Left forelimb (tissue), 1 donor: ENCODE measurements at places on chromosomes 7 and 10.
A peak's percentile ranks its signal among the peaks of the same experiment; 100 is the strongest.

GRCh38 chr10:72029414-72029813 lies 58.9 kb downstream of the SPOCK2 start:
- DNase-seq, result no peak

GRCh38 chr10:44966129-44966815 lies 6.7 kb downstream of the RASSF4 start:
- peak; percentile 49 for DNase-seq

DNA sequence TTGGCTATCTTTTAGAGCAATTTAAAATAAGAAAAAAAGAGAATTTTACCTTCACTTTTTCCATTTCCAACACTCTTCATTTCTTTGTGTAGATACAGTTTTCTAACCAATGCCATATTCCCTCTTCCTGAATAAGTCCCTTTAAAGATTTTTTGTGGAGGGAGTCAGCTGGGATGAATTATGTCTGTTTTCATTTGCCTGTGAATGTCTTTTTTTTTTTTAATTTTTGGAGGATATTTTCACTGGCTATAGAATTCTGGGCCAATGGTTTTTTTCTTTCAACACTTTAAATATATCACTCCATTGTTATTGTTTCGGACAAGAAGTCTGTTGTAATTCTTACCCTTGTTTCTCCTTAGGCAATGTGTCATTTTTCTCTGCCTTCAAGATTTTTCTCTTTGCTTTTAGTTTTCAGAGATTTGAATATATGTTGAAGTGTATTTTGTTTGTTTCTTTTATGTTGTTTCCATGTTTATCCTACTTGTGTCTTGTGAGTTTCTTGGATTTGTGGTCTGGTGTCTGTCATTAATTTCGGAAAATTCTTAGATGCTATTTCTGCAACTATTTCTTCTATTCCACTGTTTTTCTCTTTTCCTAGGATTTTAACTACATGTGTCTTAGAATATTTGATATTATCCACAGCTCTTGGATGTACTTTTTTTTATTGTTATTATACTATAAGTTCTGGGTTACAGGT lies 20.0 kb upstream of the CXCL12 start:
- DNase-seq, result no peak

DNA sequence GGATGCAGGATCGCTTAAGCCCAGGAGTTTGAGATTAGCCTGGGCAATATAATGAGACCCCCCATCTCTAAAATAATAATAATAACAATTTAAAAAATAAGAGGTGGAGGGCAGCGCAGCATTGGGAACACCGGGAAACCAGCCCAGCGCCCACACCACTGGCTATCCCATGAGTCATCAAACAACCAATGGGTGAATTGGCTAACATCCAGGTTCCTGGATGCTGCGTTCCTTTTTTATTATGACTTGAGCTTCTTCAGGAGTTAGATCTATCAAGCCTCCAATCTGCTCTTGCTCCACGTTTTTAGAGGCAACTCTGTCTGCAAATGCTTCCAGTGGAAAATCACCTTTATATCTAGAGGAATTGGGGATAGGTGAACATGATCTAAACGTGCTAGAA lies 10.0 kb upstream of the LRRC4 start:
- no peak for DNase-seq

DNA sequence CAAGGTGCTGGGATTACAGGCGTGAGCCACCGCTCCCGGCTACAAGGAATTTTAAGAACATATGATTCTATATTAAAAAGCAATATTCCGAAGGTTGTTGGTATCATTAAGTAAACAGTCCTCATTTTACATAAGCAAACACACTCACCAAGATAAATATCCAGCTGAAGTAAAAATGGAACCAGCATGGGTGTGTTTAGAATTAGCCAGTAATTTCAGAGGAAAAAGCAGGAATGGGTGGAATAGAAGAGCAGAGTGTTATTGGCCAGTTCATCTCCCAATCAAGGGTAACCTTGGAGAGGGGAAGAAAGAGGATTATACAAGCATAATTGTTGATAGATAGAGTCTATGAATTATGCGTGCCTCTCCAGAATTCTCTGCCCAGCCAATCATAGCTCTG lies 31.7 kb upstream of the MAT1A start:
- no peak for DNase-seq

DNA sequence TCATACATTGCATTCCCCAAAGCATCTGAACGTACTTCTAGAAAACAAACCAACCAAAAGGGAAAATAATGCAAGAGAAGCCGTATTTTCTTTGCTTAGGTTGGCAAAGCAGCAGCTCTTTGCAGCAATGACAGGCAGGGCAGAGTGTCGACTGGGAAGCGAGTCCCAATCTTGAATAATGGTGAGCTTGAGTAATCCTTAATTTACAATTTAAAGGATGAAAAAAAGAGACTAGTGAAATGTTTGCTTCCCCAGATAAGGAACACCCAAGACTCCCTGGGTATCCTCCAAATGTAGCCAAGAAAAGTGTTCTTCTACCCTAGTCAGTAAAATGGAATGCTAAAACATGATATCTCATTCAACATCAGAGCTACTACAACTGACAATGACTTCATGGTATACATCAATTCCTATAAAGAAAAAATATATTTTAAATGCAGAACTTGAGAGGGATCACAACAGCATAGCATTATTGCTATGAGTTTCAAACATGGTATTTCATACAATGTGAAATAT lies 32.0 kb downstream of the GPAM start:
- DNase-seq, result no peak

- peak; percentile 67 for DNase-seq
These were observed 5.1 kb upstream of the CYP26A1 start for GRCh38 chr10:93068411-93069244.

GRCh38 chr7:157650131-157650631 lies 313.4 kb downstream of the DNAJB6 start:
- no peak for DNase-seq

DNA sequence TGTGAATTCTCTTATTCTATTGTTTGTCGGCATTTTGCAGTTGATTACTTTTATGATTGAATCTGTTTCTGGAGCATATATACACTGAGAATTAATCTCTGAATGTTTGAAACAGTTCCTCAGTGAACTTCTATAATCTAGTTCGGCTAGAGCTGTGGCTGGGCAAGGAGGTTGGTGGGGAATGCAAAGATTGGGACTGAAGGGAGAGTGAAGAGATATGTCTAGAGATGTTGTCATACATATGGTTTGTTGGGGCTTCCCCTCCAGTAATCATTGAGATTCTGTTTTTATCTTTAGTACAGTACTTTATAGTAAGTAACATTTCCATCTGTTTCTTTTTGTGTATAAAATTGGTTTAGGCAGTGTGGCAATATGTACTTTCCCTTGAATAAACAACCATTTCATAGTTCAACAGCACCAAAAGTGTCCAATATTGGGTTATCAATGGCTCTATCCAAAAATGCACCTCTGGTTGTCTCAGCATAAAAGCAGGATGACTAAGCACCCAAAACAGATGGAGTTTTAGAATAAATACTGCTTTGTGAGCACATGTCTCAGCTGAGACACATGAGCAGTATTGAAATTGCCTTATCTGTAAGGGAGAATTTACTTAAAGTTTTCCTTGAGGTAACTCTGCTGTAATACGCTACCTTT lies 36.7 kb downstream of the WAC start:
- DNase-seq, result no peak

- no peak for DNase-seq
These were observed 86.3 kb downstream of the PLPP4 start for GRCh38 chr10:120543291-120543690.

DNA sequence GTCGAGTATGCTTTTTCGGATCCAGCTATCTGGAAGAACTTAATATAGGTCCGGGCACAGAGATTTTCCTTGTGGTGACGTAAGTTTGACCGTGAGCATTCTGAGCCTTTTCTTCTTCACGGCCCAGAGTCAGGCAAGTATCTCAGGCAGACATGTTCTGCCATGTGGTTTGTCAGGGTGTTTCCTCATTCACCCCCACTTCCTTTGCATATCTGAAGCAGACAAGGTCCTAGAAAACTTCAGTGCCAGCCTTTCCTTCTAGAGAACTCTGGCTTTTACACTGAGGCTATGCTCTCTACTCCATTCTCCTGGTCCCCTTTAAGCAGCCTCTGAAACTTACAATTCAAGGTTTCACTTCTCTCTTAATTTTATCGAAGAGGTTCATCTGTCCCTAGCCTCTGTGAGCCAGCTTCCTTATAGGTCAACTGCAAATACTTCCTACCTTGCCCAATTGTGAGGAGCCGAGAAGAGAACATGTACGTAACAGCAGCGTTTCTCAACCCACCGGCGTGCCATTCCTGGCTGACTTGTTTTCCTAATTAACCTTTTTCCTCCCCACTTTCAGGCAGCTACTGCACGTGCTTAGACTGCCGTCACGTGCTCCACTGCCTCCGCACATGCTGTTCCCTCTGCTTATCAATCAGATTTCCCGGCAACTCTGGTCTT lies 47.3 kb downstream of the CDCA7L start:
- DNase-seq, result no peak

DNA sequence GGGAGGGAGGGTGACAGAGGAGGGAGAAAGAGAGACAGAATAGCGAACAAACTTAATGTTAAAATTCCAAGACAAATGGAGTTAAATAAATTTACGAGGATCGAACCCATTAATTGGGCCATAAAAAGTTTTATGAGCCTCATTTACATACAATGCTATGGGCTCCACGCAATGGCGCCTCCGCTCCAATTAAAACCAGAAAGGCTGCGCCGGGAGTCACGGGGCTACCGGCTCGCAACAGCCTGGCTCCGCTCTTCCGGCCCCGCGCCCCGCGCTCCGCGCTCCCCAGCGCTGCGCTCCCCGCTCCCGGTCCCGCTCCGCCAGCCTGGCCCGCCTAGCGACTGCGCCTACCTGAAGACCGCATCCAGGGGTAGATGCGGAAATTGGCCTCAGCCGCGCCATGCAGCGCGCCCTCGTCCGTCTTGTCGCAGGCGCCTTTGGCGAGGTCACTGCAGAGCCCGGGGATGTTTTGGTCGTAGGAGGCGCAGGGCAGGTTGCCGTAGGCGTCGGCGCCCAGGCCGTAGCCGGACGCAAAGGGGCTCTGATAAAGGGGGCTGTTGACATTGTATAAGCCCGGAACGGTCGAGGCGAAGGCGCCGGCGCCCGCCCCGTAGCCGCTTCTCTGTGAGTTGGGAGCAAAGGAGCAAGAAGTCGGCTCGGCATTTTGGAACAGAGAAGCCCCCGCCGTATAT lies 513 bp downstream of the HOXA7 start:
- no peak for DNase-seq

- DNase-seq, result peak; percentile 98
These were observed at the start of gene COL1A2 for GRCh38 chr7:94394437-94395140. COL1A2 (plus strand) TSS chr7:94394895; CDS start chr7:94395032, 137 bp downstream.

- no peak for DNase-seq
These were observed 125.1 kb downstream of the SFMBT2 start for GRCh38 chr10:7285522-7286322.

DNA sequence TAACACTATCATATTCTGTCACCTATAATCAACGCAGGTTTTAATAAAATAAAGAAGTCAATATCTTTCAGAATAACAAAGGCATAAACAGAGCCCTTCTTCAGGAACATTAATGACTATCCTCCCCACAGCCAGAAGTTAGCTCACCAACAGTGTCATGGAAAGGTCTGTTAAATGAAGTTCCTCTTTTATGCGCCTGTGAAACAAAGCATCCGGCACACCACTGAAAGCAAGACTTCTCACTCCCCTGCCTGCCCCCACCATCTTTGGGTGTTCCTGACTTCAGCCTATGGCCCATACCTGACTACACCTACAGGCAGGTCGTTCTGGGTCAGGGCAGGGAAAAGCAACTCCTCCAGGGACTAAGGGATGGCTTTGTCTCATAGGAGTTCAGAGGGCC lies 205.4 kb downstream of the FANK1 start:
- DNase-seq, result no peak

DNA sequence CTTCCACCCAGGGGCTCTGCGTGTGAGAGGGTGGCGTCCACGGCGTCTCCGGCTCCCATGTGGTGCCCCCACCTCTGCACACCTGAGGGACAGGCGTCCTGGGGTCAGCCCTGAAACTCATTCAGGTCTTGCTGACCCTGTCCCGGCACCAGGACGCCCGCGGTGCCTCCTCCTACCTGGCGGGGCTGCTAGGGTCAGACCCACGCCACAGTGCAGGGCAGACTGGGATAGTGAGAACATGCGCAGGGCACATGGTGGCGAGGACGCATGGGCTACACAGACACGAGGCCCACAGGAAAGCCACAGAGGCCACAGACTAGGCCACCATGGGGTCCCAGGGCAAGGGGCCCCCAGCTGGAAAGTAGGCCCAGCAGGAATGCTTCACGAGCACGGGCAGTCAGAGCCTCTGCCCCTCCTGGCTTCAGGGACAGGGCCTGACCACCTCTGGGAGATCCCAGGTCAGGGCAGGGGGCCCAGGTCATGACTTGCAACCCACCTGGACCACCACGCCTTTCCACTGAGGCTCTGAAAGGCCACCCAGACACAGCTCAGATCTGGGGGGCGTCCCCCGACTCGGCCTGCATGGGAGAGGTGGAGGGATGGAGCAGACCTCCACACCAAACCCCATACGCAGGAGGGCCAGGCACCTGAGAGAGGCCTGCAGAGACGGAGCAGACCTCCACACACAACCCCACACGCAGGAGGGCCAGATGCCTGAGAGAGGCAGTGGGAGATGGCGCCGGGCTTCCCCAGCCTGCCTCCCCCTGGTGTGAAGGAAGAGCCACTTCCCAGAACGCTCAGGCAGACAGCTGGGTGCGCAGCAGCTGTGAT lies 188.6 kb downstream of the ELFN1 start:
- peak; percentile 33 for DNase-seq

GRCh38 chr7:75694638-75695399 lies 43.9 kb downstream of the HIP1 start:
- no peak for DNase-seq

DNA sequence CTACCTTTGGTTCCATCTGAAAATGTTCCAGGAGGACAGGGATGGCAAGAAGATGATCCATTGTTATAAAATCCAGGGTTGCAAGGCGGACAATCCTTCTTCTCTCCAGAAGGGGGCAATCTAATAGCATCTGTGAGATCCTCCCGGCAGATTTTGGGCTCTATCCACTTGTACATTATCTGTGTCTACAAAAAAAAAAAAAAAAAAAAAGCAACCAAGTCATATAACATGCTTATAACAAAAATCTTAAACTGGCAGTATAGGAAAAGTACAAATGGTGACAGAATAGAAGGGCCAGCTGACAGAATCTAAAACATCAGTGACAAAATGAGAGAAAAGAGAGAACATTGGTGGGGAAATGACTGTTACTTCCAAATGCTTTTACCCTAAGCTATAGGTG lies 132.7 kb downstream of the ELAPOR2 start:
- DNase-seq, result no peak

- DNase-seq, result no peak
These were observed 45.3 kb downstream of the RGS10 start for GRCh38 chr10:119497243-119497642.

- DNase-seq, result no peak
These were observed 4.4 kb downstream of the SCART1 start for GRCh38 chr10:133458021-133458709.

DNA sequence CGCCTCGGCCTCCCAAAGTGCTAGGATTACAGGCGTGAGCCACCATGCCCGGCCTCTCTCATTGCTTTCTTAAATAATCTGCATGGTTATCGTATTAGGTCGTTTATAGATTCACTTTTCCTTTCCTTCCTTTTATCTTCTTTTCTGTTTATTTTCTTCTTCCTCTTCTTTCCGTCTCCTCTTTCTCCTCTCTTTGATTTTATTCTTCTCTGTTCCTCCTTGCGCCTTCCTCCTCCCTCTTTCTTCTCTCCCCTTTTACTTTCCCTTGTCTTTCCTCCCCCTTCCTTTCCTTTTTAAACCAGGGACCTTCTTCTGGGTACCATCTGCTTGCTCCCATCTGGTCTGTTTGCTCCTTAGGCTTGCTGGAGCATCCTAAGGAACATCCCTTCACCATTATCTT lies 18.6 kb downstream of the MLLT10 start:
- DNase-seq, result no peak
